ENCODE measurements at places on chromosomes 3 and 15. TPM values are rescaled to one million over a fixed set of nuclear protein-coding genes. Genes with fewer than 3 reads are reported as not detected.

DNA sequence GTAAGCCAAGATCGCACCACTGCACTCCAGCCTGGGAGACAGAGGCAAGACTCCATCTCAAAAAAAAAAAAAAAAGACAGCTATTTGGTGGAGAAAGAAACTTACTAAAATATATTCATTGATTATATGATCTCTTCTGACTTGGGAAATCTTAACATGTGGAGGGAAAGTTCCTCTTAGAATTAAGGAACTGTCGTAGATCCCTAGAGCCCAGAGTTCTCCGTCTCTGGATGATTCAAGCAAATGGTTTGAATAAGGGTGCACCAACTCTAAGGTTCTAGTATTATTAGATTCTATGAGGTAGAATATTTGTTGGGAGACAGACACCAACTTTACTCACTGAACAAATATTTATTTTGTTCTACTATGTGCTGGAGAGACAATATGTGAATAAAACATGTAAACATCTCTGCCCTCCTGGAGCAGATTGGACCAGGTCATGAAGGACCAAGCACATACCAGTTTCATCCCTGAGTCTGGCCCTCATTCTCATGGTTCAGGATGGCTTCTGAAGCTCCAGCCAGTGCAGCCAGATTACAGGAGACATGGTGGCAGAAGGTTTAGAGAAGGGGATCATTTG, 129.7 kb downstream of the MITF start:
- no peak for DNase-seq

GRCh38 chr15:53378096-53378800, 381.2 kb downstream of the WDR72 start:
- no peak for DNase-seq

- no peak for DNase-seq
Observed at GRCh38 chr3:195911946-195912270, 3.6 kb upstream of the TNK2 start.

GRCh38 chr15:90489944-90490343, 39.8 kb upstream of the CRTC3 start:
- no peak for DNase-seq

- DNase-seq: no peak
Observed at GRCh38 chr15:78405336-78405924, 32.6 kb upstream of the IREB2 start.

DNA sequence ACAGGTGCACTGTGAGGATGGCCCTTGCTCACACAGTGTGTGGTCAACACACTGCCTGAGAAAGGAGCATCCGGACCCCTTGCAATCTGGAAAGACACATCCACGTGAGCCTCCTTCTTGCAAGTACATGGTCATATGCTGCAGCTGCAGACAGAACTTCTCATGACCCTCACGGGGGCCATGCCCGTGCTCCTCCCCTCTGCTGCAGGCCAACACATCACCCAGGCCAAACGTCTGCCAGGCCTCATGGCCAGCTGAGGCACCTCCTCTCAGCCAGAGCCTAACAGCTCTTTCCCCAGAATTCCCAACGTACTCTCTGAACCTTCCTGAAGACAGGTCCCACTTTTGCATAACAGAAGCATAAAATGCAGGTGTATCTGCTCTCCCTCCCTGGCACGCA, 25.3 kb downstream of the SLC41A3 start:
- DNase-seq: no peak

DNA sequence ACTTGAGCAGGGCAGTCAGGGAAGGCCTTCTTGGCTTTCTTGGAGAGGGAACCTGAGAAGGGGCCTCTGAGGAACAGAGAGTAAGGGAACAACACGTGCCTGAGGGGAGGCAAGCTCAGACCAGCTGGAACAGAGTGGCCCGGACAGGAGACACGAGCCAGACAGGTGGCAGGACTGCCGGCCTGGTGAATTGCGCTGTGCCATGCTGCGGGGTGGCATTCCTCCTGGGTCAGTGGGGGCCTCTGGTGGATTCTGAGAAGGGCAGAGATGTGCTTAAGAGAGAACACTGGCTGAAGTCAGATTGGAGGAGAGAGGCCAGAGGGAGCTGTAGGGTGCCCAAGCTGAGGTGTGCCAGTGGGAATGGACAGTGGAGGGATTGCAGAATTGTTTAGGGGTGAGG, 4.9 kb downstream of the CHAC1 start:
- DNase-seq: no peak

The FILIP1L gene
- total RNA-seq: 5.3 TPM

The SELENOS gene
- 28.8 TPM for total RNA-seq

The GUCA1C gene
- total RNA-seq: not detected

The ZKSCAN7 gene
- 27.1 TPM for total RNA-seq

The SPESP1 gene
- 1.4 TPM for total RNA-seq

The MOBP gene
- 0.73 TPM for total RNA-seq

The ZPLD1 gene
- 0.54 TPM for total RNA-seq

Data from cerebellum (tissue), 4 donors.